Uterus (tissue), 4 donors: ENCODE measurements at places on chromosomes 11 and 22. TPM values are rescaled to one million over a fixed set of nuclear protein-coding genes. Genes with fewer than 3 reads are reported as not detected.

Gene GSTT2B
- total RNA-seq = 4.7 TPM

Gene LMNTD2
- 0.14 TPM for total RNA-seq

Gene APLNR
- 112 TPM for total RNA-seq

Gene ESAM
- total RNA-seq = 64.8 TPM

Gene CCDC73
- total RNA-seq = not detected

Gene OR5A1
- not detected for total RNA-seq

Gene SHISAL1
- 4.7 TPM for total RNA-seq

- peak; percentile 32 for DNase-seq
Observed at GRCh38 chr11:67301951-67302516, 1.3 kb upstream of the SSH3 start.

DNA sequence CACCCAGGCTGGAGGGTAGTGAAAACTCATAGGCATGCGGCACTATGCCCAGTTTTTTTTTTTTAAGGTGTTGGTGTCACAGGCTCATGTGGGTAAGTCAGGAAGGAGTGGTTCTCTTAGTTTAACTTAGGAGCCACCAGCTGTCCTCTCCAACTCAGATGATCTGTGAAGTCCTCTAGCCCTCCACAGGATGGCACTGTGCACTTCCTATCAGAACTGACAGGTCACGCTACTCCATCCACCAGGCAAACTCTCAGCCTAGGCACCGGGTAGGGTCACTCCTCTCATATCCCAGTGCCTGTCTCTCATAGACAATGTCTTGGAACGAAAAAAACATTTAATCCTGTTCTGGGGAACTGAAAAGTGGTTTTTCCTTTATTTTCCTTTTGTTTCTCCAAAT, 16.5 kb downstream of the NAP1L4 start:
- no peak for DNase-seq

GRCh38 chr11:40722179-40722795, 737.2 kb downstream of the LRRC4C start:
- no peak for DNase-seq

DNA sequence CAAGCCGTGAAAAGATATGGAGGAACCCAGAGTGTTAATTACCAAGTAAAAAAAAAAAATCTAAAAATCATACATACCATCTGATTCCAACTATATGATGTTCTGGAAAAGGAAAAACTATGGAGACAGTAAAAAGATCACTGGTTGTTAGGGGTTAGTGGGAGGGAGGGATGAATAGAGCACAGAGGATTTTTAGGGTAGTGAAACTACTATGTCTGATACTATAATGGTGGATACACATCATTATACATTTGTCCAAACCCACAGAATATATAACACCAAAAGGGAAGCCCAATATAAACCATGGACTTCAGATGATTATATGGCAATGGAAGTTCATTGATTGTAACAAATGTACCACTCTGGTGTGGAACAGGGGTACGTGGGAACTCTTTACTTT, 74.1 kb downstream of the ENTHD1 start:
- DNase-seq = no peak

- DNase-seq = no peak
Observed at GRCh38 chr22:27459999-27460398, 341.6 kb downstream of the MN1 start.

DNA sequence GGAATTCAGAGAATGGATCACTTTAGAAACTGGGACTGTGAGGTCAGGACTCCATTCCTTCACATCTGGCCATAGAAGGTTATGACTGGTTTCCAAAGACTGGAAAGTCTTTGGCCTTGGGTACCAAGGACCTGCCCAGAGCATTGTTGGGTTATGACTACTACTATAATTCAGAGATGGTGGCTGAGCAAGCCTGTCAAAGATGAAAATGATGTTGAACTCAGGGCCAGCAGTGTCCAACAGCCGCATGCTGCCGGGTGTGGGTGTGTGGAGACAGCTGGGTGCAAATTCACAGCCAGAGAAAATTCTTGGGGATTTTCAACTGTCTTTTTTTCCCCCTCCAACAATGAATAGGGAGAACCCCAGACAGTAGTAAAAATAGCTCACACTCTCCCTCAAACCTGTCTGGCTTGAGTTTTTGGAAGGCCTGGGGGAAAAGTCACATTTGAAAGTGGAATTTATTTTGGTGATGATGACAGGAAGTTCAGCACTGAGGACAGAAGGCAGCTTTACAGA, 166.8 kb upstream of the NCAM1 start:
- no peak for DNase-seq

DNA sequence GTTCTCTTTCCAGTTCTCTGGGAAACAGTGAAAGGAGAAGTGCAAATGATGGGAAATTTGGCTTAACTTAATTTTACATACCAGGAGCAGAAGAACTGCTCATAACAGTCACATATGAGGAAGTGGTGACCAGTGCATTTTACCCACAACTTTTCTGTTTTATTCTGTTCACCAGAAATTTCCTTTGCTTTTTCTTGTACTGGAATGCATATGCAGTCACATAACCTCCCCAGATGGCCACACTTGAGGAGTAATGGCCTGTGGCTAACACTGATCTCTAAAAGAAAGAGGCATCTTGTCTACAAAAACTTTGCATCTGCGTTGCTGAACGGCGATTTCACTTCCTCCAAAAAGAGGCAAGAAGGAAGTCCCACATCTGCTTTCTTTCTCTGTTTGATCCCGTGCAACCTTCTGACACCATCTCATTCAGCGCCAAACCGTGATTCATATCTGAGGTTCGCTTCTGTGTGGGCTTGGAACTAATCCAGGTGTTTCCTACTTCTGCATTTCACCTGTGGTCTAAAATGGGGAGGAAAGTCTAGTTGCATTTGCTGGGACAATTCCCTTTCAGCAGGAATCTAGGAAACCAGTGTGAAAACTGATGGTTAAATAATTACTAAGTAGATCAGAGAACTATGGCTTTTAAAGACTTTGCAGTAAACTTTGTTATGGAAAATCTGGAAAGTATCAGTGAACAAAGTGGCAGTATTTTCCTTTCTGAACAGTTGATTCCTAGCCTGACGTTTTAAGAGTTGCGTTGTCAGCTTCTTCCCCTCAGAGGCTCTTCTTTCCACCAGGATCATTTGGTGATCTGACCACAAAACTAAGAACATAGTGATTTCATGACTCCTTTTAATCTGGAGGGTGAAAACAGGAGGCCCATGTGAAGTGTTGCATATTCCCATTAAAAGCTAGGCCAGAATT, 4.2 kb upstream of the MPEG1 start:
- DNase-seq = peak; percentile 74

DNA sequence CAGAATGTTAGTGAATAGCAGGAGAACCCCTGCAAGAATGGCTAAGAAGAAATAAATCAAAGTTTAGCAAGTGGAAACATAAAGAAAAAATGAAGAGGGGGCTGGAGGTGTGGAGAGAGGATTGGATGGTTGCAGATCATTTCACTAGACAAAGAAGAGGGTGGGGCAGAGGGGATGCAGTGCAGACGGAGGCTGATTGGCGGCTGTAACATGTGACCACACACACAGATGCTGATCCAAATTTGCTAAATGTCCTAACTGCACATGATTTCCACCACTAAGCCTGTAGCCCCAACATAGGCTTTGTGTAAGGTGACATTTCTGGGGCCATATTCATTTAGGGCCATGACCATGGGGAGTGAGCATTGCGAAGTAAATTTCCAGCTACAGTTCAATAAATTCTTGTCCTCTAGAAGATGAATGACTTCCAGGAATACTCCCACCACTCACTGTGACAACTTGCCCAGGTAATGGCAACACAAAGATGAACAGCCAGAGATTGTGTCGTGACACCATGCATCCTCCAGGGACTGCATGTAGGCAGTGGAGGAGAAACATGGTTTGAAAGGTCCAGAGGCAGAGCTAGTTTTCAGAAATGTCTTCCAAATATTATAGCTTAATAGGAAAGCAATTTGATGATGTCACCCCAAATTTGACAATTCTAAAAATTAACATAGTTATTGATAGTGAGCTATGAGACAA, 6.8 kb downstream of the KRTAP5-11 start:
- DNase-seq = no peak

- no peak for DNase-seq
Observed at GRCh38 chr11:113199866-113200265, 114.5 kb upstream of the TTC12 start.

- no peak for DNase-seq
Observed at GRCh38 chr11:64858467-64859263, 14.2 kb upstream of the CDC42BPG start.

GRCh38 chr11:19666951-19667350, 45.7 kb upstream of the NAV2 start:
- DNase-seq = no peak

DNA sequence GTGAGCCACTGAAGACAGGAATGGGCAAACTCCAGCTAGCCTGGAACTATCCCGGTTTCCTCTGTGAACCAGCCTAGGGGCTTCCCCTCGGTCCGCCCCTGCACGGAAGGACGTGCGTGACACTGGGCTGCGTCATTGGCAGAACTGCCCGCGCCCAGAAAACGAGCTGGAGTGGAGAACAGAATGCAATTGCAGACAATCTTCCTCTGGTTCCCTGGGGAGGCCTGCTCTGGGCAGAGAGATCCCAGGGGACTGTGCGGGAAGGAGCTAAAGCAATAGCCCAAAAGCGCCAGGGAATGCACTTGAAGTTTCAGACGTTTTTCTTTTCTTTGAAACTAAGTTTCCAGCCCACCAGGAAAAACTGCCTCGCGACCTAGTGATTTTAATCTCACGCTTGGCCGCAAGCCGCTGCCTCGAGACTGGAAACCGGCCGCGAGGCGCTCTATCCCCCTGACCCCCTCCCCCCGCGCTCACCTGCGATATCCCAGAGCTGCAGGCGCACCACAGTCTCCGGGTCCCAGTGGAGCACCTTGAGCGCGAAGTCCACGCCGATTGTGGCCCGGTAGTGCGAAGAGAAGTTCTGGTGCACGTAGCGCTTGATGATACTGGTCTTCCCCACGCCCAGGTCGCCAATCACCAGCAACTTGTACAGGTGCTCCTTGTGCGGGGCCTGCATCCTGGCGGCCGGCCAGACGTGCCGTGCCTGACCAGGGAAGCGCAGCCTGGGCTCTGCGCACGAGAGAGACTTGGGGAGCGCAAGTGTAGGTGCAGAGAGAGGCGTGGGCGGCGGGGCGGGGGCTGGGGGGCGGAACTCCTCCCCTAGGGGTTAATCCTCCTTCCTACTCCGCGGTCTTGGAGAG, at the start of gene RAB38:
Gene RAB38 (minus strand): TSS at position 735 of the 860 bp plus-strand sequence. CDS start 59 bp downstream, at position 676.
- peak; percentile 60 for DNase-seq

DNA sequence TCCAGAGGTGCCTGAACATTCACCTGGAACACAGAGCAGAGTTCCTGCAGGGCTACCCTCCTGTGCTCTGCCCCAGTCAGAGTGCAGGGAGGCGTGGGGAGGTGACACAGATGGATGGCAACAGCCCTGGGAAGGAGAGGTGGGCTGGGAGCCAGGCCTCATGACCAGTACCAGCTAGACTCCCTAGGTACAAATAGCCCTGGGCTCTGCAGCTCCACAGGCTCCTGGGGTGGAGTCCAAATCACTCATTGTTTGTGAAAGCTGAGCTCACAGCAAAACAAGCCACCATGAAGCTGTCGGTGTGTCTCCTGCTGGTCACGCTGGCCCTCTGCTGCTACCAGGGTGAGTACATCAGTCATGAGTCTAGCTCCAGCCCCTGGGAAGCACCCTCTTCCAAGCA, at the start of gene SCGB1D2:
Gene SCGB1D2 (plus strand): TSS at position 219 of the 400 bp plus-strand sequence. CDS start 69 bp downstream, at position 288.
- no peak for DNase-seq

DNA sequence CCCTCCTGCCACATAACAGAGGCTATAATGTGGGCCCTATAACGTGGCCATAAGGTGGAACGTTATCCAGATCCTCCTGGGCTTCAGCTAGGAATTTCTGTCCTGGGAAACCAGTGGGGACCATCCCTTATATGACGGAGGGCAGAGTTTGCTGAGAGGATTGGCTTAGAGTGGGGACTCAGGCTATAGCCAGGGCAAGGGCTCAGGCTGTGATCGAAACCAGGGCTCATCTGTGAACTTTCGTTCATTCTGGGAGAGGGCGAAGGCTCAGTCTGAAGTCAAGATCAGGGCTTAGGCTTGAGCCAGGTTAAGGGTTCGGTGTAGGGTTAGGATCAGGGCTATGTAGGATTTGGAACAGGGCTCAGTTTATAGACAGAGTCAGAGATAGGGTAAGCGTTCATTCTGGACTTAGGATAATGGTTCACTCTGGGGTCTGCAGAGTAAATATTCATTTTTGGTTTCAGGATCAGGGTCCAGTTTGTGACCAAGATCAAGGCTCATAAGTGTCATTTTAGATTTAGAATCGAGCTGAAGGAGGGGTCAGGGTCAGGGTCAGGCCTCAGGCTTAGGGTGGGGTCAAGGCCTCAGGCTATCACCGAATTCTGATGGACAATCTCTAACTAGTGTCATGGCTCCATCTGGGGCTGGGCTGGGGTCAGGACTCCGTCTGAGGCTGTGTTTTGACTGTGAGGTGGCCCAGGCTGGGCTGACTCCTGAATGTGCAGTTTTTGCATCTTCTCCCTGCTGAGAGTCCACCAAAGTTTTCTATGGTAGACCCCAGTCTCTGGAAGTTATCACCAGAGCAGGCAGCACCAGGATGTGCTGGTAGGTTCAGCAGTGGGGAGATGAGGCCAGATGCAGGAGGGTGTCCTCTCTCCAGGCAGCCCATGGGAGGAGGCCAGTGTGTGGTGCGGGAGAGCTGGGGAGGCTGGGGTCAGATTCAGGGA, 33.9 kb upstream of the SOX10 start:
- DNase-seq = no peak

- no peak for DNase-seq
Observed at GRCh38 chr11:69066122-69067112, 17.7 kb downstream of the TPCN2 start.

- DNase-seq = no peak
Observed at GRCh38 chr22:25091458-25091857, 108.2 kb upstream of the CRYBB3 start.

DNA sequence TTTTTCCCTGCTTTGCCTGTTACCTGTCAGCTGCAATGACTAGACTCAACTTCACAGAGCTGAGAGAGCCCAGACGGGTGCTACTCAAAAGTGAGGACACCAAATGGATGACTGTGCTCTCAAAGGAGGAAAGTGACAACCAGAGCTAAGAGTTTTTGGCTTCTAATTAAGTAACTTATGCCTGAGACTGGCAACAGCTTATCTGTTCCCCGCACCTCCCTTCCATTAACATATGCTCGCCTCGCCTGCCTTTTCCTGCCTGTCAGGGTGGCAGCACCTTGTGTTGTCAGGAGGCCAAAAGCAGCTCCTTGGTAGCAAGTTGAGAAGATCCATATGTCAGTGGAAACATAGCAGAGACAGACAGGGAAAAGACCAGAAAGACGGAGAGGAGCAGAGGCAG, 573.9 kb upstream of the KIRREL3 start:
- DNase-seq = no peak

DNA sequence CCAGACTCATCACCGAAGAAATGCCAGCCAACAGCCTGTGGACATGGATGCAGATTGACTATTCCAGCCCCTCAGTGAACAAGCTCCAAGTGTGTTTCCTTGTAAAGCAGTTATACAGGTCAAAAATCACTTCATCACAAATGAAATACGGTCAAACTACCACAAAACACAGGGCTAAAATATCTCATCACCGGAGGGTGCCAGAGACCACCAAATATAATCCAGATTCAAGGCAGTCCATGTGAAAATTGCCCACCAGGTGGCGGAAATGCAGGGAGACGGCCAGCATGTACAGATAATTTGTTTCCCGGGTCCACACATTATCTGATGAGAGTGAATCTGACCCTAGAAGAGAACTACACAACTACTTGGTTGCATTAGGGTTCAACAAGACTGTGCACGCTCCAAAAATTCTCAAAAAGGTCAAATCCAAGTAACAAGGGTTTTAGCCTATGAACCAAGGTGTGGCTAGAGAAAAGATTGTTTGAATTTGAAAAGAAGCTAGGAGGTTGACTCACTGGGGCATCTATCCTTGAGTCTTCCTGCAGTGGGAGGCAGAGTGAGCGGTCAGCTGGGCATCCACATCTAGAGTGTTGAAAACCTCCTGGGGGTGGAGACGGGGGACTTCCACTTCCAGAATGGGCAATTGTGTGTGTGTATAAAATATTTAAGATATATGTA, 71.7 kb downstream of the IGLL5 start:
- peak; percentile 72 for DNase-seq

GRCh38 chr22:24390156-24390555, 37.2 kb upstream of the ADORA2A start:
- no peak for DNase-seq
